Endodermal cell (in vitro differentiated cells): ENCODE measurements at places on chromosomes 12 and 14. TPM values are rescaled to one million over a fixed set of nuclear protein-coding genes. Genes with fewer than 3 reads are reported as not detected.

The SMCO2 gene
- 1.0 TPM in 1 of 2 replicates, not detected in the other for total RNA-seq

The PAH gene
- total RNA-seq: 1.9 and 2.0 TPM in 2 replicates

The KRT83 gene
- not detected in 2 replicates for total RNA-seq

The NANOG gene
- 6.1 to 98.2 TPM (median 7.8 TPM) in 3 replicates for total RNA-seq

The MON2 gene
- total RNA-seq: 29.3 and 30.3 TPM in 2 replicates

The KERA gene
- not detected in 3 replicates for total RNA-seq

The LPAR5 gene
- 0.21 to 0.24 TPM in 2 of 3 replicates, not detected in the other for total RNA-seq

The KLRF2 gene
- not detected in 2 replicates for total RNA-seq

DNA sequence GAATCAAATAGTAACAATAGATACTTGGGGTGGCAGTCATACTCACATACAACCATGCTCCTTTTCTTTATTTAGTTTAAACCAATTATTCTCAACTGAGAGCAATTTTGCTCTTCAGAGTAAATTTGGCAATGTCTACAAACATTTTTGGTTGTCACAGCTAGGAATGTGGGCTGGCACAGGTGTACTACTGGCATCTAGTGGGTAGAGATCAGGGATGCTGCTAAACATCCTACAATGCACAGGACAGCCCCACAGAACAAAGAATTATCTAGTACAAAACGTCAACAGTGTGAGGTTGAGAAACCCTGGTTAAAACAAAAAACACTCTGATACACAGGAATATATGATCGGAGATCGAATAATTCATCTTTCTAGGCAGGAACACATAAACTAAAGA, 186.5 kb downstream of the NELL2 start:
- no peak overlapping the region for H3K4me3 ChIP-seq
- no peak for DNase-seq
- H3K4me1 ChIP-seq: no peaks in the 10 kb centered on the region
- no peaks in the 10 kb centered on the region for H3K36me3 ChIP-seq

DNA sequence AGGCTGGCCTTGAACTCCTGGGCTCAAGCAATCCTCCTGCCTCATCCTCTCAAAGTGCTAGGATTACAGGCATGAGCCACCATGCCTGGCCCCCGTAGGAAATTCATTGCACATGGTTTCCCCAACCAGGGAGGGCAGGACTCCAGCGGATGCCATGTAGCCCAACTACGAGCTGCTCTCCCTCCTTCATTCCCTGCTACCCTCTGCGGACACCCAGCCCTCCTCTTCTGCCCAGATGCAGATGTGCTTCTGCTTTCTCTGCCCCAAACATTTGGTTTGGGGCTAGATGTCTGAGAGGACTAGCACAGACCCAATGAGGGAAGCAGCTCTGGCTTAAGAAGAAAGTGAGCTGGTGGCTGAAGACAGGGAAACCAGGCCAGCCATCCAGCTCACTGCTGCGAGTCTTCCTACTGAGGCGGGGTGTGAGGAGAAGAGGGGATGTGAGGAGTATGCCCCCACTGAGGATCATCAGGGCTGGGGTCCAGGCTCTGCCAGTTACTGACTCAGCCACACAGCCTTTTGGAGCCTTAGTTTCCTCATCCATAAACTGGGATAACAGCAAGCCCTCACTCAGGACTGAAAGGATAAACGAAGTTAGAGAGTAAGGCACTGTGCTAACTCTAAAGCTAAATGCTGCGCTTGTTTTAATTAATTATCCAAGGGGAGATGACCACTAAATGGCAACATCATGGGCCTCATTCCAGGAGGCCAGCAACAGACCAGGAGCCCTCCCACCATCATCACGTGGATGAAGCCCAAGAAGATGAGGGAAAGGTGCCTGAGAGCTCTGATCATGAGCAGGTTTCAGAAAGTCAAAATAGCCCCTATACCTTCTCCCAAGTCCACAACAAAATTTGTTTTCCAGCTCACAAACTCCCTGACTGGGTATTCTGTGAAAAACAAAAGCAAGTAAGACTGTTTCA, 10.9 kb downstream of the CTDSP2 start:
- no peak overlapping the region for H3K27ac ChIP-seq
- peaks cover 14% of the 10 kb centered on the region for H3K36me3 ChIP-seq
- peaks cover 34% of the 10 kb centered on the region for H3K4me1 ChIP-seq
- DNase-seq: no peak

DNA sequence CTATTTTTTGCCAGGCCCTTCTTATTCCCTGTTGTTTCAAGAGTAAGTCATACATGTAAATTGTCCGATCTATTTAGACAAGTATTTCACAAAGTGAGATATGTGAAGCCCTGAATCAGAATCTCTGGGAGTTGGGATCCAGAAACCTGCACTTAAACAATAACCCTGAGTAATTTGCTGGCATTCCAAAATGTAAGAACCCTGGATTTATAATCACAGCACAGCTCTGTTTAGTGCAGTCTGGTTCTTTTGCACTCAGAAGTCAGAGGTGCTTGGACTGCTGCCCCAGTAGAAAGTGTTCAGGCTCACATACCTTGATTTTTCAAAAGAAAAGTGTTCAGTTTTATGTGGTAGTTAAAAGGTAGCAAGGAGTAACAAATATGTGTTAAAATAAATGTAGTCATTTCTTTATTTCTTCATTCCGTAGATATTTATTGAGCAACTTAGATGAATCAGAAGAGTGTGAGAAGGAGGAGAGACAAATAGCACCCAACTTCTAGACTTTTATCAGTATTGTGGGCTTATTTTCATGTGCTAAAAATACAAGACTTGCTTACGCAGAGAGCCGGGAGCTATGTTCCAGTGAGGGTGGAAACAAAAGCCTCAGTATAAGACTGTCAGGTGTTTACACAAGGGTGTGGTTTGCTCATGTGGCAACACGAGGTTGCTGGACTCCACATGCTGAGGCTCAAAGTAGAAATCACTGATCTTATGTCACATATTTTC, 70.1 kb downstream of the SYNE2 start:
- no peaks in the 10 kb centered on the region for H3K27me3 ChIP-seq
- no peak overlapping the region for H3K27ac ChIP-seq
- no peaks in the 10 kb centered on the region for H3K36me3 ChIP-seq
- H3K4me3 ChIP-seq: no peak overlapping the region

- no peak for DNase-seq
- no peaks in the 10 kb centered on the region for H3K36me3 ChIP-seq
These were observed 26.7 kb upstream of the HDAC7 start for GRCh38 chr12:47846294-47846996.

DNA sequence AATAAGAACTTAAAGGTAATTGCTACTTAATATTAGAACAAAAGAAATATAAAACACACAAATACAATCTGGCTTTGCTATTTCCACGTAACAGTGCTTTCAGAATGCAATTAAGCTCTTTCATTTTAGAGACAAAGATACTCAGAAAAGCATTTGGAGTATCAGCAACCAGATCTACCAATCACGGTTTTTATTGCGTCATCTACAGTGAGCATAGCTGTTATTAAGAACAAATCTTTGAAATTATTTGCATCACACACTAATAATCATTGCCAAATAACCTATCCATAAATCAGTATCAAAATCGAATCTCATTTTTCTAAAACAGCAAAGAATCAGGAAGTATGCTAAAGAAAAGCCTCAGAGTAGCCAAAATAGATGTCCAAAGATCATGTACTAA, 26.9 kb upstream of the GARIN2 start:
- no peak overlapping the region for H3K4me3 ChIP-seq
- DNase-seq: no peak
- H3K27ac ChIP-seq: no peak overlapping the region
- no peaks in the 10 kb centered on the region for H3K36me3 ChIP-seq

GRCh38 chr12:107402041-107403022, 283.3 kb upstream of the PWP1 start:
- no peak overlapping the region for H3K27ac ChIP-seq
- DNase-seq: peak; percentile 97
- no peaks in the 10 kb centered on the region for H3K36me3 ChIP-seq
- no peaks in the 10 kb centered on the region for H3K27me3 ChIP-seq
- H3K4me3 ChIP-seq: no peak overlapping the region

DNA sequence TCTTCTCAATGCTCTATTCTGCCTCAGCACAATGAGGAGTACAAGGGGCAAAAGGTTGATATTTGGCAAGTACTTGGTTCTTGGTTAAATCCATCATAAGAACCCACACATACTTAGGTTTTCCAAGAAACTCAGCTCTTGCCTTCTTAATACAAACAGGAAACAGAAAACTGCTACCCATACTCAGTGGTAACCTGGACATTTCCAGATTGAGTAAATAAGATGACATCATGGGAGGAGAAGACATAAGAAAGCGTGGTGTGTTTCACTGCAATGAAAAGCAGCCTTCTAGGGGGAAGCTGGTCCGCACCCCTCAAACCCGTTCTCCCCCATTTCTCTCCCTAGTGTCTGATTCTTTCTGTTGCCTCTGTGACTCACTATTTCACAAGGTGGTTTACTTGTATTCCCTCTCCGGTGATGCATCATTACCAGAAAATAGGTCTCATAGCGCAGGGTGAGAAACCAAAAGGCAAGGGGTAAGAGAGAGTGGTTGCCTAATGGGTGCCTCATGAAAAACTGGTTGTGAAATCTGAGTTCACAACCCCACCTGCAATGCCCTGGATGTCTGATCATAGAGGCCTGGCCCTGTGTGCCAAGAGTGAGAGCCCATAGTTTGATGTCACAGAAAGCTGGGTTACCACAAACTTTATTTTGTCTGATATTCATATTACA, 326.5 kb upstream of the TBX3 start:
- no peak for DNase-seq
- H3K4me1 ChIP-seq: no peaks in the 10 kb centered on the region

- H3K4me1 ChIP-seq: no peaks in the 10 kb centered on the region
- no peak overlapping the region for H3K27ac ChIP-seq
- H3K4me3 ChIP-seq: no peak overlapping the region
- H3K27me3 ChIP-seq: no peaks in the 10 kb centered on the region
These were observed 213.7 kb downstream of the ESR2 start for GRCh38 chr14:64080452-64080851.

GRCh38 chr12:55705782-55706402, 1.8 kb downstream of the ITGA7 start:
- no peak overlapping the region for H3K27ac ChIP-seq
- no peaks in the 10 kb centered on the region for H3K36me3 ChIP-seq
- H3K4me3 ChIP-seq: peak overlapping the region; percentile 85
- peaks cover 30% of the 10 kb centered on the region for H3K27me3 ChIP-seq
- peak; percentile 91 for DNase-seq

- H3K27ac ChIP-seq: no peak overlapping the region
- H3K27me3 ChIP-seq: no peaks in the 10 kb centered on the region
- H3K36me3 ChIP-seq: no peaks in the 10 kb centered on the region
- no peak for DNase-seq
- H3K4me3 ChIP-seq: no peak overlapping the region
- H3K4me1 ChIP-seq: no peaks in the 10 kb centered on the region
These were observed 72.5 kb upstream of the FBXO21 start for GRCh38 chr12:117262749-117263148.

- no peak overlapping the region for H3K4me3 ChIP-seq
- H3K27me3 ChIP-seq: no peaks in the 10 kb centered on the region
- no peak for DNase-seq
- H3K4me1 ChIP-seq: no peaks in the 10 kb centered on the region
- no peaks in the 10 kb centered on the region for H3K36me3 ChIP-seq
- no peak overlapping the region for H3K27ac ChIP-seq
These were observed 535.2 kb downstream of the BCL11B start for GRCh38 chr14:98736701-98737338.

GRCh38 chr12:127060310-127060847, 1206.6 kb upstream of the TMEM132C start:
- H3K27ac ChIP-seq: no peak overlapping the region
- H3K36me3 ChIP-seq: no peaks in the 10 kb centered on the region
- H3K4me3 ChIP-seq: no peak overlapping the region
- DNase-seq: no peak
- H3K27me3 ChIP-seq: peaks cover 57% of the 10 kb centered on the region

GRCh38 chr14:59346796-59347510, 118.2 kb downstream of the GPR135 start:
- peaks cover 90% of the 10 kb centered on the region for H3K36me3 ChIP-seq
- H3K27ac ChIP-seq: no peak overlapping the region
- no peak overlapping the region for H3K4me3 ChIP-seq
- DNase-seq: no peak

DNA sequence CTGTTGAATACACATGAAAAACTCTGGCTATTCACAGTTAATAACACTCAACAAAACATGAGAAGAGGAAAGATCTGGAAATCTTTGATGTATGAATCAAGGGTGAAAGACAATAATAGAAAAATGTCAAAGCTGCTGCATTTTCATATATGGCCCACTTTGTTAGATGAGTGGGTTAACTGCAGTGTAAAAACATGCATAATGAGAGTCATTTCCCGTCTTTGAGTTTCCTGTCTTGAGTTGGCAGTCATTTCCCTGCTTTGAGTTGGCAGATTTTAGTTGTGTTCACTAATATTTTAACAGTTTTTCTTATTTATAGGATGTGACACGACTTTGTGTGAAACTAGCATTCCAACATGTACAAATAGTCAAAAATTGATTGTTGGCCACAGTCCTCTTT, 87.9 kb upstream of the PTPRQ start:
- H3K4me3 ChIP-seq: no peak overlapping the region
- no peaks in the 10 kb centered on the region for H3K4me1 ChIP-seq
- H3K36me3 ChIP-seq: no peaks in the 10 kb centered on the region
- no peaks in the 10 kb centered on the region for H3K27me3 ChIP-seq

DNA sequence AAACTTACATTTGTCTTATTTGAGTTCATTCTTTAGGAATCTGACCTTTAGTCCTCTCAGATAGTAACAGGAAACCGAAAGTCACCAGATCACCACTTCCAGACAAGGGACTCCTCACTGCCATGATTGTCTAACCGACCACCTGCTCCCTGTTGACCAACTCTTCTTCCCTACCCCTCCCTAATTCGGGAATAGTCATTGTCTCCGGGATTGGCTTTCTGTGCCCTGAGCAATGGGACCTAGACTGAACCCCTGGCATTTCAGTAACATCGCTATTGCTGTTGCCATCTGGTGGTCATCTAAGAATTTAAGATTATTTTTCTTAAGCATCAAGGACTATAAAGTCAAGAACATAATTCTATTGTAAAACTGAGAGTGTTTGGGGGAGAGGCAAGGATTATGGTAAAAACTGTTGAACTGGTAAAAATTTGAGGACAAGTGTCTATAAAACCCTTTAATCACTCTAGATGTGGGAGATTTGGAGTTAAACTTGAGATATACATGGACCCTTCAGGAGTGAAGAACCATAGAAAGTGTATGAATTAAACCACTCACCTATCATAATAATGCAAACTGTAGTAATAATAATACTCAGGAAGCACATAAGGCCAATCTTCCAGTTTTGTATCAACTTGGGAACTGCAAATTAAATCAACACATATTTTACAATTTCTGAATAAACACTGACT, 6.3 kb downstream of the CLEC2A start:
- no peak overlapping the region for H3K27ac ChIP-seq
- DNase-seq: peak; percentile 79
- no peaks in the 10 kb centered on the region for H3K4me1 ChIP-seq
- no peaks in the 10 kb centered on the region for H3K27me3 ChIP-seq

DNA sequence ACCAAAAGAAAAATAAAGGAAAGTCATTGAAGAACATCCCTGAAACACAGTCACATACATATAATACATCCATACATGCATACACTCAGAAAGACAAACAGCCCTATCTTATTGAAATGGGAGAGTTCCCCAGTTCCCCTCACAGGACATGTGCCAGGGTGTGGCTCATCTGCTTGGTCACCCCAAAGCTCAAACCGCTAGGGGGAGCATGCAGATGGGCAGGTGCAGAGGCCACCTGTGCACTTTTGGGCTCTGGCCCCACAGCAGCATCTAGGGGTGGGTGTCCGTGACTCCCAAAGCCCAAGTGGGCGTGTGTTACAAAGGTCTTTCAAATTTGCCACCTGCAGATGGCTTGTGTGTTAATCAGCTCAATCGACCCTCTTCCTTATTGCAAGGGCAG, 75.2 kb downstream of the CMAS start:
- peaks cover 4% of the 10 kb centered on the region for H3K27me3 ChIP-seq
- no peaks in the 10 kb centered on the region for H3K36me3 ChIP-seq
- H3K27ac ChIP-seq: no peak overlapping the region
- H3K4me1 ChIP-seq: no peaks in the 10 kb centered on the region
- DNase-seq: peak; percentile 88
